Neural crest cell (in vitro differentiated cells): ENCODE measurements at places on chromosomes 12 and 14. TPM values are rescaled to one million over a fixed set of nuclear protein-coding genes. Genes with fewer than 3 reads are reported as not detected.

DEGS2 gene
- 0.11 TPM in 1 of 2 replicates, not detected in the other for total RNA-seq

SINHCAF gene
- 176 and 187 TPM in 2 replicates for total RNA-seq

PTPRQ gene
- total RNA-seq = not detected in 2 replicates

KICS2 gene
- 5.6 and 6.9 TPM in 2 replicates for total RNA-seq

SLC25A47 gene
- total RNA-seq = not detected in 2 replicates

ESPL1 gene
- 56.3 and 65.8 TPM in 2 replicates for total RNA-seq

DNA sequence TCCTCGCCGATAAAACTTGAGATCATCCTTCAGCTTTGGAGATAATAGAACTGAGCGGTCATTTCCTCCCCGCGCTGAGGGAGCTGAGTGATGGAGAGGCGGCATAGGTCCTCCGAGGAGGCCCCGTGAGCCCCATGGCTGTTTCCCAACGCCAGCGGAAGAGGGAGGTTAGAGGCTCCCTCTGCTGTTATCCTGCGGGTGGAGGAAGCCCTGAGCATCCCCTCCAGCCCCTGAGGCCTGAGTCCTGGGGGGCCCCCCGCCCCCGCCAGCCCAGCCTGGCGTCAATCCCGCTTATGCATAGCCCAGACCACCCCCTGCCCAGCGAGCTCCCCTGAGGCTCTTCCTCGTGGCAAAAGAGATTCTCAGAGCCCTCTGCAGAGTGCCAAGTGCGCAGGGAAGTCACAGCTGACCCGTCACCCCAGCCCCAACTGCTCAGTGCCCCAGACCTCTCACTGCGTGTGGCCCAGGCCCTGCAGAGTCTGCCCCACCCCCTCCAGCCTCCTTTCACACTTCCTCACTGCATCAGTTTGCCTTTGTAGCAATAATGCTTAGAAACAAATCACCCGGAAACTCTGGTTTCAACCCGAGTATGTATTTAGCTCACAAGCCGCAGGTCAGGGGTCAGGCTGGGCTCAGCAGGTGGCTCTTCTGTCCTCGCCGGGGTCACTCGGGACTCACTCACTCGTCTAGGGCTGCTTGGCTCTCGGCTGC, 44.7 kb upstream of the GALNT9 start:
- H3K4me1 ChIP-seq = peaks cover 11% of the 10 kb centered on the region
- no peak for DNase-seq
- no peak overlapping the region for H3K4me3 ChIP-seq
- H3K36me3 ChIP-seq = no peaks in the 10 kb centered on the region

GRCh38 chr12:124537525-124538193, 29.8 kb downstream of the NCOR2 start:
- DNase-seq = no peak
- H3K36me3 ChIP-seq = no peaks in the 10 kb centered on the region
- no peak overlapping the region for H3K4me3 ChIP-seq
- H3K27me3 ChIP-seq = no peaks in the 10 kb centered on the region
- peaks cover 38% of the 10 kb centered on the region for H3K4me1 ChIP-seq

DNA sequence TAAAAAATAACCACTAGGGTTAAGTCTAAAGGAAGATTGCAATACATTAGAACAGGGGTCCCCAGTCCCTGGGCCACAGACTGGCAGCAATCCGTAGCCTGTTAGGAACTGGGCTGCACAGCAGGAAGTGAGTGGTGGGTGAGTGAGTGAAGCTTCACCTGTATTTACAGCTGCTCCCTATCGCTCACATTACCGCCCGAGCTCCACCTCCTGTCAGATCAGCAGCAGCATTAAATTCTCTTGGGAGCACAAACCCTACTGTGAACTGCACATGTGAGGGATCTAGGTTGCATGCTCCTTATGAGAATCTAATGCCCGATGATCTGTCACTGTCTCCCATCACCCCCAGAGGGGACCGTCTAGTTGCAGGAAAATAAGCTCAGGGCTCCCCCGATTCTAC, 15.5 kb downstream of the ADGRD1 start:
- DNase-seq = no peak
- no peak overlapping the region for H3K4me3 ChIP-seq
- H3K27ac ChIP-seq = no peak overlapping the region
- H3K36me3 ChIP-seq = no peaks in the 10 kb centered on the region

DNA sequence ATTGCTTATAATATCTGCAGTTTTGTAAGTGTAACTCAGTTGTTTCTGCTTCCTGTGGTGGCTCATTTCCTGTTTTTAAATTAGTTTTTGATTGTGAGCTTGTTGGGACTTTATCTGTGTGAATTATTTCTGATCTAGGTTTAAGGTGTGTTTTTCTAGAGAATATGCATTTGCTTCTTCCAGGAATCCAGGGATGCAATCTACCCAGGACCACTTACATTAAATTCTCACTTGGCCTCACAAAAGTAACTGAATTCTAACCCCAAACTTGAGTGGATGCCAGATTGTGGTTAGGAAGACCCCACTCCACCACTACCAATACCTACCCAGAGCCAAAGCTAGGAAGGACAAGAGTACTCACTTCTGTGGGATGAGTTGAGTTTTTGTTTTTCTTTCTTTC, 11.9 kb downstream of the STYX start:
- H3K36me3 ChIP-seq = peaks cover 3% of the 10 kb centered on the region
- no peak overlapping the region for H3K27ac ChIP-seq
- no peaks in the 10 kb centered on the region for H3K27me3 ChIP-seq

DNA sequence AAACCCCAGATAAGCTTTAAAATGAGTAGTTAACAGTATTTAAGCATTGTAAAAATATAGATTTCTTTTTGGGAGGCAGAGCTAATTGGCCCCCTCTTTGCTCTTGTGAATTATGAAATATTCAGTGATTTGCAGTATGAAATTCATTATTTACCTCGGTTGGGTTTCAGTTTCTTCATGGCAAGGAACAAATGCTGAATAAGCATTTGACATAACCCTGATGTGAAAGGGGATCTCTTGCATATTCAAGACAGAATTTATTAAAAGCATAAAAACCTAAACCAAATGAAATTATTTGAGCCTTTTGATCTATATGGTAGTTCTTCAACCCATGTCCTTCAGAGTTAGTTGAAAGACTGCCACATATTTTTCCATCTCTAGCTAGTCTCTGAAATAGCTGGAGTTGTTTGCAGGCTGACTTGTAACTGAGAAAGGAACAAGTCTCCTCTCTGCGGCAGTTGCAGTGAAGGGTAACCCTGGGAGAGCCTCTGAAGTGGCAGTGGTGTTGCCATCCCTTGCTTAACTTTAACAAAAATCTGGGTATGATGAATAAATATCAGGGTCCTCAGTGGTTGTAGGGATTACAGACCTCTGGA, 690 bp downstream of the AKAP6 start:
- DNase-seq = no peak
- H3K27me3 ChIP-seq = no peaks in the 10 kb centered on the region
- H3K4me3 ChIP-seq = peak overlapping the region; percentile 74
- H3K4me1 ChIP-seq = peaks cover 23% of the 10 kb centered on the region
- H3K36me3 ChIP-seq = no peaks in the 10 kb centered on the region

DNA sequence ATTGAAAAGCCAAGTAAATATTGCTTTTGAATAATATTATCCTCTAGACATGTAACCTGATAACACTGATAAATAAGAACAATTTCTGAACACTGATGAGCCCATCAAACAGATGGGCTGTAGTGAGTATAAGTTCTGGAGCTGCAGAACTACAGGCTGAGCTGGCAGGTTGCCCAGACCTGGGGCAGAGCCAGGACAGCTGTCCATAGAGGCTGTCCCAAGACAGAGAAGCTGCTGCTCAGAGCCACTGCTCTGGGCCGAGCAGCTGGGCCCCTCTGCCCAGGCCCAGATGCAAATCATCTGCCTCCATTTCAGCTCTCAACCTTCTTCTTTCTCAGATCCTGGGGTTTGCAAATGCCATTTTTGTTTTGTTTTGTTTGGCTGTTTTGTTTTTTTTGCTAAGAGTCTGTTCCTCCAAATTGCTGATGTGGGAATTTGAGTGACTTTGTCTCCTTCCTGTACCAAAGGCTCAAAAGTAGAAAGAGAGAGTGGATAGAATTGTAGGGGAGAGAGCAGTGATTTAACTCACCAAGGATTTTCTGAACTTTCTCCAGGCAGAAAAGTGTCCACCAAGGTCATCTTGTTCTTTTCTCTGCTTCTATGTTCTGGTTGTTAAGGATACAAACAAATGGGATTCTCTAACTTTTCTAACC, 4.0 kb upstream of the TESPA1 start:
- H3K4me1 ChIP-seq = no peaks in the 10 kb centered on the region
- H3K27ac ChIP-seq = peak overlapping the region; percentile 68

- no peaks in the 10 kb centered on the region for H3K4me1 ChIP-seq
- H3K36me3 ChIP-seq = no peaks in the 10 kb centered on the region
- no peak overlapping the region for H3K27ac ChIP-seq
Measured at GRCh38 chr14:22497671-22498093, 91.3 kb downstream of the DAD1 start.

- H3K4me1 ChIP-seq = peaks cover 15% of the 10 kb centered on the region
- H3K27ac ChIP-seq = no peak overlapping the region
- H3K4me3 ChIP-seq = no peak overlapping the region
- H3K27me3 ChIP-seq = peaks cover 7% of the 10 kb centered on the region
- no peak for DNase-seq
Measured at GRCh38 chr12:103353913-103354312, 141.9 kb downstream of the C12orf42 start.

DNA sequence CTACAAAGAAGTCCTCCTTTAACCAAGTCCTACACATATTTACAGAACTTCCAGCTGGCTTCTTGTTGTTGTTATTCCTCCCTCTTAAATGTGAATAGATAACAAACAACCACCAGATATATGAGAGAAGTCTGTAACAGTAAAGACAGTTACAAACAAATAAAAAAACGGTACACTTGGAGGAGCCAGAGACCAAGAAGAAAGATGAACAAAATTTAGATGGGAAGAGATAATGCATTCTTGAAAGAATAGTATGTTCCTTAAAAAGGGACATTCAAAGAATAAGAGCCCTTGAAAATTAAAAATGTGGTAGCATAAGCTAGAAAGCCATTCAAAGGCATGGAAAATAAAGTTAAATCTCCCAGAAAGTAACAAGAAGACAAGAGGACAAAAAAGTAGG, 25.9 kb downstream of the SLCO1A2 start:
- no peaks in the 10 kb centered on the region for H3K27me3 ChIP-seq
- H3K27ac ChIP-seq = no peak overlapping the region
- H3K4me3 ChIP-seq = no peak overlapping the region
- H3K36me3 ChIP-seq = no peaks in the 10 kb centered on the region

DNA sequence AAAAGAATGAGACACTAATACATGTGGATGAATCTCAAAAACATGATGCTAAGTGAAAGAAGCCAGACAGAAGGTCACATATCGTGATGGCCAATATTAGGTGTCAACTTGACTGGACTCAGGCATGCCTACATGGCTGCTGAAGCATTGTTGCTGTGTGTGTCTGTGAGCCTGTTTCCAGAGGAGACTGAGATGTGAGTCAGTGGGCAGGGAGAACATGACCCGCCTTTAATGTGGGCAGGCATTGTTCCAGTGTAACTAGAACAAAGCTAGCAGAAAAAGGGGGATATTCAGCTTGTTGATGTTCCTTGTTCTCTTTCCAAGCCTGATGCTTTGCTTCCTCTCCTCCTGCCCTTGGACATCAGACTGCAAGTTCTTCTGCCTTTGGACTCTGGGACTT, 47.6 kb downstream of the DCAF5 start:
- peaks cover 3% of the 10 kb centered on the region for H3K36me3 ChIP-seq
- no peak for DNase-seq
- H3K27ac ChIP-seq = no peak overlapping the region
- H3K4me1 ChIP-seq = no peaks in the 10 kb centered on the region
- H3K27me3 ChIP-seq = no peaks in the 10 kb centered on the region
